A549 (cell line): ENCODE measurements at places on chromosomes 6 and 20.
A peak's percentile ranks its signal among the peaks of the same experiment; 100 is the strongest.

DNA sequence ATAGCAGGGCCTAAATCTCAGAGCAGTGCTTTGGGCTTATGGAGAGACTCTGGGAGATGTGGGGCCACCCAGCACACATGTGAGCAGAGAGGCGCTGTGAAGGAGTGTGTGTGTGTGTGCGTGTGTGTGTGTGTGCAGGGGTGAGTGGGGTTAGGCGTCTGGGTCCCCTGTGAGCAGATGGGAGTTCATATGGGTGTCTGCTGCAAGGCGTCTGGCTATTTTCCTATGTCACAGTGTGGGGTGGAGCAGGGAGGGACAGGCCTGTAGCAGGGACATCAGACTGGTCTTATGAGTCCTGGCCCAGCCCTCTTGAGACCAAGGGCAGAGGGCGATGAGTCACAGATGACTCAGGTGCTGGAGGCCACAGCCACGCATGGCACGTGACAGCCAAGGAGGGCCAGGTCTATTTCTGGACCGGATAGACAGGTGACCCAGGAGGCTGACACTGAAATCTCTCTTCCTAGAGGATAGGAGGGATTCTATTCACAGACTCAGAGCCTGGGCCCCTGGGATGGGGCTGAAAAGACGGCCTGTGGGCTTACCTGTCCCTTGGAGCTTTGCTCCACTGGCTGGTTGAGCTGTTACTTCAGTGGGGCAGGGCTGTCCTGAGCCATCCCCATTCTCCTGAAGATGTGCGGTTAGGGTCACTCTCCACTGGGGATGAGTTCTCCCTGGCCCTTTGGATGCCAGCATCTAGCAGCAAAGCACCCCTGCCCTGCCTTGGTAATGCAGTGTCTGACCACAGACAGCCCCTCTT is 28.9 kb downstream of the VEGFA start:
- DNase-seq, result peak; percentile 50

GRCh38 chr20:53174454-53174853 is 202.3 kb downstream of the TSHZ2 start:
- DNase-seq, result no peak

DNA sequence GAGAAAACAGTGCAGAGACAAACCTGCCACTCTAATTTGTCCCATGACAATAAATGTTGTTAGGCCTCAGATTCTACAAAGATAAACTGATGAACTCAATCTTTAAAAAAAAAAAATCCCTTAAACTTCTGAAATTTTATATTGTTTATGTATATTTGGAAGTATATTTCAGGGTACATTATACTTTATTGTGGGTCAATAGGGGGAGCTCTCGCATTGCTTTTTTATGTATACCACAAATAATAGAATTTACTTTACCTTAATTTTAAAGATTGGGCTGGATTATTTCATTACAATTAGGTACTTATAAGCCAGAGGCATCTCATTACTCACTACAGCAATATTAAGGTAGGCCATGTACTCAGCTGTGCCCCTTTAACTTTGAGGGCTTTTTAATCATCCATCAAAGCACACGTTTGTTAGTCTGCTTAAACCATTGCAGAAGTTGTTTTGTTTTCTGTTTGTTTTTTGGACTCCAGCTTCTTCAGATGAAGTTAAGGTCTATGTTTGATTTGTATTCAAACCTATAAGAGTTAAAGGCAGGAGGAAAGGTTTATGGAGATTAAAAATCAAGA is 56.3 kb upstream of the EYA4 start:
- DNase-seq, result peak; percentile 8

DNA sequence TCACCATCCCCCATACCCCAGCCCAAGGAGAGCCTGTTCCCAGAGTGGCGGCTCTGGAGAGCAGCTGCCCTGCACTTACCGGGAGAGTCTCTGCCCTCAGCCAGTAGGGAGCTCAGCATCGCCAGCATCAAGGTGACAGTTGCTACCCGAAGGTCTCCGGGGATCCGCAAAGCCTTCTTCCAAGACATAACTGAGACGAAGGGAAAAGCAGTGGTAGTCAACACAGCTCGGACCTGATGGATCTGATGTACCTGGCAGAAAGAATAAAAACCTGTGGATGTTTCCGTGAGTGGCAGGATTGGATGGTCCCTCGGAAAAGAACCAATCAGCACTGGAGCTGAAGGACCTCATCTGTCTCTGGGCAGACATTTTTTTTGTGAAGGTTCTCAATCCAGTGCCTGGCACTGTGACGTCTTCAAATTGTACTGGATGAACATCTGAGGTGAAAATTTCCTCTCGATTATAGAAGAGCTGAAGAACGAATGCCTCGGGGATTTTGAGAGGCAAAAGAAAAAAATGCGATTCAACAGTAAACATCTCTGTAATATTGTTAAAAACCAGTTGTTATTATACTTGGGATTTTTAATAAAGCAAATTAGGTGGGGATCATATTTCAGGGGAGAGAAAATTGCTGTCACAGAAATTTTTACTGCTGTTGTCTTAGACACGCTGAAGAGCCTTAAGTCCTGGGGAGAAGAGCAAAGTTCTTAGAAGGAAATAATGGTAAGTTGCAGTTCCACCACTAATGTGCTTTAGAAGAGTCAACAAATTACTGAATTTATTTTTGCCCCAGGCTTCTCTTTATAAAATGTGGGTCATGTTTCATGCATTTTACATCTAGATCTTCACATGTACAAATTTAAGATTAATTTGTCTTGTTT is at the start of gene HLA-DQB1:
Gene HLA-DQB1 (minus strand): TSS at position 238 of the 881 bp plus-strand sequence. CDS start 50 bp downstream, at position 188.
- peak; percentile 11 for DNase-seq

DNA sequence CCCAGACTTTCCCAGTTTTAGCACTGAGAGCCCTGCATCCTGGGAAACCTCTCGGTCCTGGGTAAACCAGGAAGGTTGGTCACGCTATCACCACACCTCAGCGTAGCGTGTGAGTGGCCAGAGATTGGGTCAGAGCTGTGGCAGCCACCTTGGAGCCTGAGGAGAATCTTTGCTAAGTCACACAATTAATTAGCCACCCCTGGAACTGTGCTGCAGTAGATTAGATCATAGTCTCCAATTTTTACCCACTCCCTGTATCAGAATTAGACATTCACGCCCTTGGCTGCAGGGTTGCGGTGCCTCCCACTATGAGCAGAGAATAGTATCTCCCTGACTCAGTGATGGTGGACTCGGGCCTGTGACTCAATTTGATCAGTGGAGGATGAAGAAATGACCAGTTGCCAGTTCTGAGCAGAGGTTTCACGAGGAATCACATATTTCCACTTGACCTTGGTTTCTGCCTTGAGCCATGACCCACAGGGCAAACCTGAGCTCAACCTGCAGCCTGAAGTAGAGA is 6.0 kb upstream of the PTGIS start:
- no peak for DNase-seq

DNA sequence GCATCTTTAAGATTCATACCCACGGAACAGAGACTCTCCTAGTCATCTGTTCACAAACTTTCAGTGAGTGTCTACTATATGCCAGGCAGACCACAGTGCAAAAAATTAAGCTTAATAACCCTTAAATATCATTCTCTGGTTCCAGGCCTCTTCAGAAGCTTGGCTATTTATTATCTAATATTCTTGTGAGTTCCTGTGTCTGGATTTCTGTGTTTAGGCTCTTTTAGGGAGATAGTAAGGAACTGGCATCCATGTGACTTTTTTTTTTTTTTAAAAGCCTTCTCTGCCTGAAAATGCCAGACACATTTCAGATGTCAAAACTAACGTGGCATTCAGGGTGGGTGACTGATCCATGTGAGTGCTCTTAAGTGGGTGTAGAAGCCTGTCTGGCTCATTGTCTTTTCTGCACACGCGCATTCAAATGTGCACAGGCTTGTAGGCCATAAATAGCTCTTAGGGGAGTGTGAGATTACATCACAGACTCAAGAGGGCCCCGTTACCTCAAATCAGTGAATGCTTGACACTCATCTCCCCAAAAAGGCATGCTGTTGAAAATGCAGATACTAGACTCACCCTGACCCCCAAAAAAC is 141.9 kb downstream of the GMPR start:
- no peak for DNase-seq

DNA sequence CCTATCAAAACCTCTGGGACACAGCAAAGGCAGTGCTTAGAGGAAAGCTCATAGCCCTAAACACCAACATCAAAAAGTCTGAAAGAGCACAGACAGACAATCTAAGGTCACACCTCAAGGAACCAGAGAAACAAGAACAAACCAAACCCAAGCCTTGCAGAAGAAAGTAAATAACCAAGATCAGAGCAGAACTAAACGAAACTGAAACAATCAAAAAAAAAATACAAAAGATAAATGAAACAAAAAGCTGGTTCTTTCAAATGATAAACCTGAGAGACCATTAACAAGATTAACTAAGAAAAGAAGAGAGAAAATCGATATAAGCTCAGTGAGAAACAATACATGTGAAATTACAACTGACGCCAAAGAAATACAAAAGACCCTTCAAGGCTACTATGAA is 34.8 kb upstream of the RUNX2 start:
- no peak for DNase-seq

GRCh38 chr6:134932535-134933470 is 17.1 kb downstream of the ALDH8A1 start:
- DNase-seq, result no peak

DNA sequence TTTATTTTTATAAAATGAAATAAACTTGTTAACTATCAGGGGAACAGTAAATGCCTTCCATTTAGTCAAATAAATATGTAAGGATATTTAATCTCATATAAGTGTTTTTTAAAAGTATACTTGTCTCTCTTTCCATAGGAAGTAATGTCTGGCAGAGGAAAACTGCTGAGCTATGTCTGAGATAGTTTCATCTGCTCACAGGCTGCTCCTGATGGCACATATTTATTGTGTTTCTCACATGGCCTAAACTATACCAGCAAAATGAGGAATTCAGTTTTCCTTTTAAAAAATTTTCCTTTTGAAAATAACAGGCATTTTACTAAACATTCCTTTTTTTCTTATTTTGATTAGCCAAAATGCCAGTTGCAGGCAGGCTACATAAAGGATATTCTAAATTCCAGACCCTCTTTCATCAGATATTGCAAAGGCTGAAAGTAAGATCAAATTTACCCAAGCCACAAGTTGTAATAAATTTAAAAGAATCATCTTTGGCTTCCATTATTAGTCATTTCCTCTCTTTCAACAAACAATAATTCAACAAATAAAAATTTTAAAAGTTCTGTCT is 60.1 kb upstream of the RNF146 start:
- no peak for DNase-seq

- DNase-seq, result no peak
Measured at GRCh38 chr6:11848852-11849731, 70.5 kb upstream of the ADTRP start.

GRCh38 chr6:64145658-64146057 is 510.1 kb downstream of the PHF3 start:
- no peak for DNase-seq

DNA sequence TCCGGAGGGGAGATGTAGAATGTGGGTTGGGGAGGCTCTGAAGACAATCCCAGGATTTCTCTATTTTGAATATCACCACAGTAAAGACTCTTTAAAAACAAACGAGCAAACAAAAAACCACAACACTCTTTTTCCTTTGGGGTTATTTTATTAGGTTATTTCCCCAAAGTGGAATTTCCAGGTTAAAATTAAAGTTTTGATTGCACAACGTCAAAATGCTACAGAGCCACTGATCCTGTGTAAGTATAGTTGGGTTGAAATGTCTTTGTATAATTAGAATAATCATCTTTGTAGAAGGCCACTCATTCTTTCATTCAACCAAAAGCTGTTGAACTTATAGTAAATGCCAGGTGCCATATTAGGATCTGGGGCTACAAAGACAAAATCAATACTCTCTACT is 19.6 kb upstream of the PIM1 start:
- no peak for DNase-seq

- DNase-seq, result no peak
Measured at GRCh38 chr20:14282140-14282539, 55.3 kb downstream of the FLRT3 start.

GRCh38 chr6:144234399-144234798 is 50.7 kb upstream of the UTRN start:
- no peak for DNase-seq

GRCh38 chr6:138404666-138405337 is 779 bp downstream of the HEBP2 start:
- DNase-seq, result no peak

DNA sequence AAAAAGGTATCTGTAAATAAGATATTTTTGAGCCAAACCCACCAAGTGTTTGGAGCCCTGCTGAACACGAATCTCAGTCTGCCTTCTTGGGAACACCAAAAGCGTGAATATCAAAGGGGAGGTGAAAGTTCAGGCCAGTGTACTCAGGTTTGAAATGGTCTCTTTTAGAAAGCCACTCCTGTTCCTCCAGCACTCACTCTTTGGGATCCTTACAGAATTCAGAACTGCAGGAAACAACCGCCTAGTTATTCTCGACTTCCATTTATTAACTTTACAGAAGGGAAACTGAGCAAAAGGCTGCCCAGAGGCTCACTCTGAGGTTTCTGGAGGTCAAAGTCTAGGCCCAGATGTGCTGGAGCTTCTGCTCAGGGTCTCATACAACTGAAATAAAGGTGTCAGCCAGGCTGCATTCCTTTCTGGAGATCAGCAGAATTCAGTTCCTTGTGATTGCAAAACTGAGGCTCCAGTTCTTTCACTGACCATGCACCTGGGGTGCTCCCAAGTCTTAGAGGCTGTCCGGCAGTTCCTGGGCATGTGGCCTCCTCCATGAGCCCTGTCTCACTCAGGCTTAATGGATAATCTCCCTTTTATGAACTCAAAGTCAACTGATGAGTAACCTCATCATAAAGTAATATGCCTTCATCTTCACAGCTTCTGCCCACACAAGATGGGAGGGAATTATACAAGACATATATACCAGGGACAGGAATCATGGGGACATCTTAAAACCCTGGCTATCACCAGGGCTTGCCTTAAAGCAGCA is 65.5 kb upstream of the TNFAIP3 start:
- DNase-seq, result no peak

- no peak for DNase-seq
Measured at GRCh38 chr20:4604580-4604979, 117.1 kb upstream of the PRND start.

DNA sequence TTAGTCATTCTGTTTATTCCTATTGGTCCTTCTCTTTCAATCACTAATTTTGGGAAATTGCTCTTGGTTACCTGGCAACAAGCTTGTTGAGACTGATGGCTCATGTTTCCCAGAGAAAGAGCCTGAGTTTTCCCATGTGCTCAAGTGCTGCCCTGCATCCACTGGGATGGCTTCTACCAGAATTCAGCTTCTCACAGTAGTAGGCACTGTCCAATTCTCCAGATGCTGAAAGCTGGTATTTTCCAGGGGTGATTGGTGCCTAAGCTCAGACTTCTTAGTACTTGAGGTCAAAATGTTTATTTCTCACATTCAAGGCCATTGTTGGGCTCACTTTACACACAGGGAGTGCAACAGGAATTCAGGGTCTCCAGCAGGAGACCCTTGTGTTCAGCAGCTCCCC is 29.1 kb upstream of the SLC2A12 start:
- DNase-seq, result no peak

- no peak for DNase-seq
Measured at GRCh38 chr6:138115201-138115600, 8.0 kb upstream of the PERP start.

DNA sequence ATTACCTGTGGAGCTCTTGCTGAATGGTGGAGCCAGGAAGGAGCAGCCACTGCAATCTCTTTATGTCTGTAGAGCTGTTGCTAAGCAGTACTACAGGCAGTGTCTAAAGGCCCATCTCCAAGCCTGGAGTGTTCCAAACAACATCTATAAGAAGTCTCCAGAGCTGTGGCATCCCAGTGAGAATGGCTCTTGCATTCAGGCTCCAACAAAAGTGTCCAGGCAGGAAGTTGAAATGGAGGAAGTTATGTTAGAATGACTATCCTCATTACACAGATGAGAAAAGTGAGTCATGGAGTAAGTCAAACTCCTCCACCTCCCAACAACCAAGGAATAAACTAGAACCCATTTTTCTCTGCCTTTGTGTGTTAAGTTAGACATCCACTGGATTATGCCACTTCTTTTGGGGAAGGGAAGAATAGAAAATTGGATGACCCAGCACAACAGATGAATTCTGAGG is 288.5 kb upstream of the STXBP5 start:
- peak; percentile 16 for DNase-seq
